ENCODE measurements at places on chromosomes 7 and 10.

- no peak for DNase-seq
These were observed 27.5 kb upstream of the NME8 start for GRCh38 chr7:37820708-37821468.

GRCh38 chr7:142793156-142793555 is 22.4 kb downstream of the PRSS2 start:
- no peak for DNase-seq

GRCh38 chr7:101598422-101598985 is 30.6 kb downstream of the MYL10 start:
- no peak for DNase-seq

DNA sequence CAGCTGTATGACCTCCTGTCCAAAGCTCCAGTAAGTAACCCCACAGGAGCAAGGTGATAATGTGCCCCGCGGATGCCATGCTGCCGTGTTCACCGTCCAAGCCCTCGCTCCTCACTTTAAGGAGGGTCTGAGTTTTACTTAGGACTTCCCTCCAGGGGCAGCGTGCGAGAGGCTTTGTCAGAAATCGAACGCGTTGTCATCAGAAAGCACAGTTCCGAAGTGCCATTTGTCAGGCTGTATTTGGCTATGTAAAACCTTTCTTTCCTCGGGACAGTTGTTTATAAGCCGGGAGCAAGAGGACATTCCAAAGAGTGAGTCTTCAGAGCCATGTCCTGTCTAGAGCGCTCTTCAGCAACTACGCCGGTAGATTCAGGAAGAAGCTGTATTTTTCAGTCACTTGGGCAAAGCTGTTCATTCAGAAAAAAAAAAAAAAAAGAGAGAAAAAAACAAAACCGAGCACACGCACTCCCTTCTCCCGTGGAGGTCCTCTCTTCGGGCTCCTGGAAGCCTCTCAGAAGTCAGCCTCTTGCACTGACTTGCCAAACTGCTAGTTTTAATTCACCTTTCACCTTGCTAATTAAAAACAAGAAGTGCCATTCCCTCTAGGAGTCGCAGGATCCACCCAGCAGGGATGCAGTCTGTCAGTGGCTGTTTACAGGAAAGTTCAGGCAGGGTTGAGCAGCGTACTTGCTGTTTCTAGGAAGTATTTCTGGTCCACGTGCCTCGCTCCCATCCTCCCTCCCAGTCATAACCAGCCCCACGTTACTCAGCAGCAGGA is at the start of gene SEMA3E:
Gene SEMA3E (minus strand): TSS at position 676 of the 778 bp plus-strand sequence.
- no peak for DNase-seq

DNA sequence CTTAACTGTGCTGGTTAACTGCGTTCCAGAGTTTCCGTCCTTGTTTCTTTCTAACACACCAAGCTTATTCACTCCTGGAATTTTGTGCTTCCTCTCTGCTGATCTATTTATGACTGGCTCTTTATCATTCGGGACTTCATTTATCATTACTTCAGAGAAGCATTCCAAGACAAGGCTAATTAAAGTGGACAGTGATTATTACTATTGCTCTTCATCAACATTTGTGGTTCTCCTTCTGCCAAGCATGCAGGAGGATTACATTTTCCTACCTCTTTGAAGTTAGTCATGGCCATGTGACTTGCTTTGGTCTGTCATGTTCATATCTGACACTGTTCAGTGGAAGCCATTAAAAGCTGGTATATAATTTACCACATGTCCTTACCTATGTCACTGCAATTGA is 172.4 kb upstream of the AGR3 start:
- no peak for DNase-seq

- no peak for DNase-seq
These were observed 59.4 kb downstream of the ST7 start for GRCh38 chr7:117012696-117013095.

DNA sequence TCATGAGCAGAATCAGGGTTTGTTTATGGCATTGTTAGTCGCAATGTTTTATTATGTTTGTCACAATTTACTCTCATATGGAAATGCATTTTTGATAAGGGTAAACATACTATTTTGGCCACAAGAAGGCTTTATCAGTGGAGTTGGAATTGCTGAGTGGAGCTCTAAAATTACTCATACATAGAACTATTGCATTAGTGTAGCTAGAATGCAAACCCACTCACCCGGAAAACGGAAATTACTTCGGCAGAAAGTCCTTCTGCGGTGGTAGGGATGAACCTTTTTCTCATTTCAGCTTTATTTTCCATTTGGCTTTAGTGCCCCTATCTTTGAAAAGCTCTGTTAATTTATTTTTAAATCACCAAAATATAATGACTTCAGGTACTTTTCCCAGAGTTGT is 42.8 kb upstream of the NPY start:
- DNase-seq: no peak

GRCh38 chr7:157874870-157875229 is 538.0 kb downstream of the DNAJB6 start:
- no peak for DNase-seq

DNA sequence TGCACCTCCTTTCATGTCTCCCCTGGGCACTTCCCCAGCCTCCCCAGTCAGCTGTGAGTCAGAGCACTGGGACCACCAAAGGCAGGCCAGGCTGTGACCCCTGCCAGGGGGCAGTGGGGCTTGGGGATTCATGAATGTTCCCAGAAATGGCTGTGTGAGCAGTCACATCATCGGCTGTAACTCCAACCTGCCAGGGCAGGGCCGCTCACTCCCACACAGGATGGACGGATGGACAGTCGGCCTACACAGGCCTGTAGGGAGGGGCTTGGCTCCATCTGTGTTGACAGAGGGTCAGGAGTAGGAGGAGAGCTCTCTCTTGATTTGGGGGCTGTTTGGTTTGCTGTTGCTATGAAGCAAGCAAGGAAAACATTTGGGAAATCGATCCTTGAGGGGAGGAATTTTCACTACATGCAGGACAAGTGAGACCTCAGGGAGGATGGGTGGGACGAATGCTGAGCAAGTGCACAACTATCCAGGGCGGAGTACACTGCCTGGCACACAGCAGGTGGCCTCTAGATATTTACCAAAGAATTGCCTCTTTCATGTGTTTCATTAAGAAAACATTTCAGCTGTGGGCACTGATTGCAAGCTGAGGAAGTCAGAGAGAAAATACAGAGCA is 2.9 kb upstream of the IGFBP1 start:
- DNase-seq: no peak

DNA sequence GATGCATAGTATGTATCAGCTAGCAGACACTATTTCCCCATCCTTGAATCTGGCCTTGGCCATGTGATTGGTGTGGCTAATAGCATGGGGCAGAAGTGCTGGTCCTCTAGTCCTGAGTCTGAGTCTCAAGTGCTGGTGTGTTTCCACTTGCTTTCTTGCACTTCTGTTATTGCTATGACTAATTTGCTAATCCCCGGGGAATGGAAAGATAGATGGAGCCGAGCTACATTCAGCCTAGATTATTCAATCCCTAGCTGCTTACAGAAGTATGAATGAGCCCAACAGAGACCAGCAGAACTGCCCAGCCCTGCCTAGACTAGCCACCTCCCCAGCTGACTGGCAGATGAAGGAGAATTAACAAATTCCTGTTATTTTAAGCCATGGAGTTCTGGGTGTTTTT is 53.2 kb upstream of the SYPL1 start:
- DNase-seq: no peak

DNA sequence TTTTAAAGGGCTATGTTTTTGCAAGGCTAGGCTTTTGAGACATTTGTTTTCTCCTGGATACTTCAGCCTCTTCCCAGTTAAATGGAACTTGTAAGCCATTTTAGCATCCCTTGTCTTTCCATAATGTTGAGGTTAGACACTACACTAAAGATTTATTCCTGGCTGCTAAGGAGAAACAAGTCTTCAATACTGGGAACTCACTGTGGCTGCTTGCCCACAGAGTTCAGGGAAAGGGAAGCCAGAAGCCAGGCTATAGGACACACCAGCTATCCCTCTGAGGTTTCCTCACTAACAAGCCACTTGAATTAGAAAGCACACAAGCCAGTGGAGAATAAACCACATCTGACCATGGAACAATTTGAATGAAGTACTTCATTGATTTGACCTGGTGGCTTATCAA is 421.7 kb upstream of the CHRM2 start:
- DNase-seq: no peak

DNA sequence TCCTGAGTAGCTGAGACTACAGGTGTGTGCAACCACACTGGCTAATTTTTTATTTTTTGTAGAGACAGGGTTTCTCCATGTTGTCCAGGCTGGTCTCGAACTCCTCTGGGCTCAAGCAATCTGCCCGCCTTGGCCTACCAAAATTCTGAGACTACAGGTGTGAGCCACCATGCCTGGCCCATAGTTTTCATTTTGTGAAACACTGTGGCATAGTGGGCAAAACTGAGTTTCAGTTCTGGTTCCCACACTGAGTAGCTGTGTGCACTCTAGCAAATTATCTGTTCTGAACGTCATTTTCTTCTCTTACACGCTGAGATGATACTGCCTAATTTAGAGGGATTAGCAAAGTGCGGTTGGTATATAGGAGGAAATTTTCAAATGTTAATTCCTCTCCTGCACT is 13.5 kb downstream of the ATP5MK start:
- no peak for DNase-seq

GRCh38 chr7:100122568-100122967 is 3.1 kb downstream of the CNPY4 start:
- DNase-seq: no peak

- DNase-seq: no peak
These were observed 6.8 kb upstream of the MSMB start for GRCh38 chr10:46052791-46053375.

- DNase-seq: no peak
These were observed 440 bp upstream of the TCAF1 start for GRCh38 chr7:143902332-143902899.

GRCh38 chr10:125049216-125049881 is 107.4 kb downstream of the ZRANB1 start:
- DNase-seq: no peak

Measured in mesenteric fat pad (tissue), 1 donor.